ENCODE measurements at places on chromosomes 12 and 14. TPM values are rescaled to one million over a fixed set of nuclear protein-coding genes. Genes with fewer than 3 reads are reported as not detected.

Gene MIP
- total RNA-seq, result not detected

Gene KRT8
- 63.4 TPM for total RNA-seq

Gene TSPAN8
- 0.41 TPM for total RNA-seq

Gene BATF
- total RNA-seq, result 0.93 TPM

Gene LRCOL1
- not detected for total RNA-seq

Gene BCL2L14
- not detected for total RNA-seq

Gene TCL1B
- not detected for total RNA-seq

Gene TMEM132C
- total RNA-seq, result 1.8 TPM

Gene NOVA1
- 3.7 TPM for total RNA-seq

Gene ZNF268
- total RNA-seq, result 8.2 TPM

Gene CCDC198
- not detected for total RNA-seq

Gene TAS2R50
- total RNA-seq, result 0.47 TPM

Gene NPFF
- not detected for total RNA-seq

Gene CACNA2D4
- 1.2 TPM for total RNA-seq

Gene RARG
- 14.9 TPM for total RNA-seq

Gene HHIPL1
- 1.2 TPM for total RNA-seq

Gene C1QL4
- not detected for total RNA-seq
